Stimulated activated CD8-positive, alpha-beta memory T cell treated with anti-CD3 and anti-CD28 coated beads, Interleukin-4, amount 100 ng/mL, for 1 hour (primary cell): ENCODE measurements at places on chromosomes 1 and 21.

- DNase-seq = no peak
Observed at GRCh38 chr1:206878456-206878855, 13.0 kb downstream of the IL20 start.

- no peak for DNase-seq
Observed at GRCh38 chr1:157073944-157074685, 25.5 kb downstream of the ETV3L start.

DNA sequence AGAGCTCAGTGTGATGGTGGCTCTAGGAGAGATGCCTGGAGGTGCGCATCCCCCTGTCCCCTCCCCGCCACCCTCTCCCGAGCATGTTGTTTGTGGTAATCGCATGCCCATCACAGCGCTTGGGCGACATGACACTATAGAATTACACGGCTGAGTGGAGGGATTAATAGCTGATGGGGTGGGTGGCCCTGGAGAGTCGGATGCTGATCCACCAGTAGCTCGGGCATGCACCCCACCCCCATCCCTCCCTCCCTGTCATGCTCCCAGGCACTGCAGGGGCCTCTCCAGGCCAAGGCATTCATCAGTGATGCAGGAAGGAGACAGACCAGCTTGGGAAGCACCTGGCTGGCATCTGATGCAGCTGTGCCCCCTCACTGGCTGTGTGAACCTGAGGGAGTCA, 159.0 kb upstream of the IGSF21 start:
- no peak for DNase-seq

DNA sequence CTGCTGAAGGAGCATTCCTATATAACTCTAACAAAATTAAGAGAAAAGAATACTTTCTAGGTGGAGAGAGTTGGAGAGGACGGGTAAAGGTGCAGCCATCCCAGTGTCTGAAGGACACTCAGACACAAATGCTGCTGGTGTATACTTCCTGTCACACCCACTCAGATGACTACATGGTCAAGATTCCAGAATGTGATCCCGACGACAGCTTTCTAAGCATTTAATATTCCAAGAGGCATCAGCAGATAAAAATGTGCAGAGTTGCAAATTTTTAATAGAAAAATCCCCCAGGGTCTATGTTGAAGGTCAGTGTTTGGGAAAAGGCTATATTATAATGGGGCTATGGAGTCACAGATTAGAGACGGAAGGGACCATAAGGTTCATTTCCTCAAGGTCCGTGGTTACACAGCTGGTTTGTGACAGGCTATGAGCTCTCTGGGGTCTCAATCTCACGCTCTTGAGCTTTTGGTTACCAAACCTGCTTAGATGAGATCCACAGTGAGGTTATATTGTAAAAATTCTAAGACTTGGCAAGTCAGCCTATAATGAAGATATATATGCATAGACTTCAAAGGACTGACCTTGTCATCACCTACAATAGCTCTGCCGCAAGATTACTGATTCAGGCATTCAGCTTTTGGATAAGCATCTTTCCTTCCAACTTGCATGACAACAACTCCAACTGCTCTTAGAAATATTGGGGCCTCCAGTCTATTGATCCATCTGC, 35.1 kb downstream of the ZNF281 start:
- no peak for DNase-seq

DNA sequence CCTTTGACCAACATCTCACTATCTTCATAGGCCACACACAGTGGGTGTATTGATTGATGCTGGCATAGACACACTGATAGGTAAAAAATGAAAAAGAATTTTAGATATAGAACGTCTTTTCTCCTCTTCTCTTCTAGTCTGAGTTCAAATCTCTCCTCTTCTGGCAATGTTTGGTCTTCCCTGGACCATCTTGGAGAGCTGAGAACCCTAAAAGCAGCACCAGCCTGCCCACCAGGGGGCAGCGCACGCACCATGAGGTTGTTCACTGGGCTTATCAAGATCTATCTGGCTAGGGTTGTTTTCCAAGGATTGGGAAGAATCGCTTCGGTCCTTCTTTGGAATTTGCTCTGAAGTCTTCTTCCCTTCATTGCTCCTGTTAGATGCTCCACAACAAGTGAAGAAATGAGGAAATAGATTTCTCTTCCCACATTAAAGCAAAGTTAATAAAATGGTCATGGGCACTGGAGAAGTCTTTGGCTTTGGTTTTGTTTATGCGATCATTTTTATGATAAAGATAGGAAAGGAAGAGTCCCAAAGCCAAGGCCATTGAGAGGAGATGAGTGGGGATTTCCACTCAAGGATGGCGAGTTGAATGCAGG, 104.0 kb upstream of the OLIG2 start:
- DNase-seq = no peak

DNA sequence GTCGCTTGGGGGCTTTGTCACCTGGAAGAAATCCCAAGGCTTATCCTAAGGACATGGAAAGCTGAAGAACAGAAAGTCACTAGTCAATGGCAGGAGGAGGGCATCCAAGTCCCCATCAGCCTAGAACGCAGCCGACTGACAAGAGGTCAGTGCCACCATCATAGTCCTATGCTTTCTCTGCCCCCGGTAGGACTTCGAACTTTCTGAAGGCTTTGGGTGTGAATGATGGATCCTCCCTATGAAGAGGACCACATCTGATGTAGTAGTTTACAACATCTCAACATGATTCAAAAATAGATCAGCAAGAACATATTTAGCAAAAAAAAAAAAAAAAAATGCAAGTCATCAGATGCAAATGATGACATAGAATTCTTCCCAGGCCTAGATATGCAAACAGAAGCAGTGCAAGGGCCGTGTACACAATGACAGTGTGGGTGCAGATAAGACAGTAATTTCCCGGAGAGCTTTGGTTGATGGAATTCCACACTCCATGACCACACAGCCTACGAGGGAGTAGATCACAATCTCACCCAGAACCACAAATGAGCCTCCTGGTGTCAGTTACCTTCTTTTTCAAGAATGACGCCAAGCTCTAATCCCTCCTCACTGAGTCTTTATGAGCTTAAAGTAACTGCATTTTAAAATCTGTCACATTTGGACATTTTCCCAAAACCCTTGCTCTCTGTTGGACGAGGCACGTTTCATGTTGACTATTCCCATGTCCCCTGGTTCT, 88.2 kb downstream of the PSMG1 start:
- no peak for DNase-seq

GRCh38 chr1:88650676-88651418, 33.2 kb upstream of the PKN2 start:
- DNase-seq = no peak

DNA sequence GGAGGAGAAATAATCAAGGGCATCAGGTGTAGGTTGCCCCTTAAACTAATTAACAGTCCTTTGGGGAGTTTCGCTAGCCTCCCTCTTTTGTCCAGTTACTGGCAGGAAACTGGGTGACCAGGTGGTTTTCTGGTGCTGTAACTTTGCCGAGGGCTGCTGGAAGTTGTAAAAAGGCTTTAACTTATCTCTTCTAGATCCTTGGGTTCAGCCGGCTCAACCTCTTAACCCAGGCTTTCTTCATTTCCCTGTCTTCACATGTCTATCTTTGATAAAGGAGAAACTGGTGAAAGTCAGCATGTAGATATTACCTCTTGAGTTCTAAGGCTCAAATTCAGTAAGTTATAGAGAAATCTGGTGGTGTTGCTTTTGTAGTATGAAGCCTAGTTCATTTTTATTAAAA, 289.7 kb upstream of the NRIP1 start:
- no peak for DNase-seq

DNA sequence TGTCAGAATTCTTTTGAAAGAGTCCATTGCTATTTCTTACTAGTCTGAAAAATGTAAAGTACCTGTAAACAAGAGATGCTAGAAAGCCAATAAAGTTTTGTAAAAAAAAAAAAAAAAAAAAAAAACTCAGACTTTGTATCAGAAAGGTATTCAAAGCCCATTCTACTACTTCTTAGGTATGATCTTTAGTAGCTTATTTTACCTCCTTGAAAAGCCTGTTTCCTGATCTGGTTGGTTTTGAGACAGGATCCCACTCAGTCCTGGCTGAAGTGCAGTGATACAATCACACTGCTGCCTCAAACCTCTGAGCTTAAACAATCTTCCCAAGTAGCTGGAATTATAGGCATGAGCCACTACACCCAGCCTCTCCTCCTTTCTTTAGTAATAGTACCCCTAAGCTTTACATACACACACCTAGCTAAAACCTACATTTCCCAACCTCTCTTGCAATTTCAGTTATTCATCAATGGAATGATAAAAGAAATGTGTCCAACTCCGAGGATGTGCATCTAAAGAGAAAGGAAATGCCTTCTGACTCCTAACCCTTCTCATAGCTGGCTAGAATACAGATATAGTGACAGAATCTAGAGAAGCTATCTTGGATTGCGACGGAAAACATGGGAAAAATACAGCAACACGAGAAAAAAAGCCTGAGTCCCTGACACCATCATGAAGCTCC, 30.6 kb downstream of the EPS15 start:
- DNase-seq = no peak

GRCh38 chr1:30104551-30104950, 618.8 kb downstream of the MATN1 start:
- DNase-seq = no peak

GRCh38 chr1:101290922-101291561, 54.2 kb downstream of the S1PR1 start:
- no peak for DNase-seq

GRCh38 chr1:4594286-4594991, 60.0 kb upstream of the AJAP1 start:
- DNase-seq = no peak

DNA sequence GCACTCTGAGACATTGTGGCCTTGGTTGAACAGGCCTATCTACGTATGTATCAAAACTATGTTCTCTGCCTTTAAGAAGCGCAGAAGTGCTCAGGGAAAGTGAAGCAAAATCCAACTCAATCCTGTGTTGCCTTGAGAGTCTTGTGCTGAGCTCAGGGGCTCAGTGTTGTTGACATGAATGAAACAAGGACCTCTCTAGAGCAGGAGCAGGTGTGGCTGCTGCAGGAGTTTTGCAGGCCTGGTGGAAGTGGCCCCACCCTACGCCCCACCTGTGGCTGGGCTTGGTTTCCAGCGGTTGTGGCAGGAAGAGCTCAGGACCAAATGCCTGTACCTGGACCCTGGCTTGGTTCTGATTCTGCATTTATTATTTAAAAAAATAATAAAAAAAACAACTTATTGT, 20.9 kb downstream of the CA6 start:
- no peak for DNase-seq
